ENCODE measurements at places on chromosomes 6 and 20.

DNA sequence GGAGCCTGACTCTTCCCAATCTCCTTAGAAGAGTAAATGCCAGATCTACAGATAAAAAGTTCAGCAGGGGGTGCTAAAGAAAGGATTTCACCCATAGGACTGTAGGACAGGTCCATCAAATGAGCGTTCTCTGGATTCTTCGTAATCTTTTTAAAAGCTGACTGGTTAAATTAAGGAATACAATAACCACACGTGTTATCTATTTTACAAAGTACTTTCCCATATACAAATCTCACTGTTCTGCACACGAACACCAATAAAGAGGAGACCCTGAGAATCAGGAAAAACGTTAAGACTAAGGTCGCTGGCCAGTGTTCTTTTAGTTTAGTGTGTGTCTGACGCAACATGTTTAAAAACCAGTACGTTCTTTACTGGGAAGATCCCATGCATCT, 542 bp downstream of the TUBE1 start:
- peak; percentile 56 for DNase-seq

DNA sequence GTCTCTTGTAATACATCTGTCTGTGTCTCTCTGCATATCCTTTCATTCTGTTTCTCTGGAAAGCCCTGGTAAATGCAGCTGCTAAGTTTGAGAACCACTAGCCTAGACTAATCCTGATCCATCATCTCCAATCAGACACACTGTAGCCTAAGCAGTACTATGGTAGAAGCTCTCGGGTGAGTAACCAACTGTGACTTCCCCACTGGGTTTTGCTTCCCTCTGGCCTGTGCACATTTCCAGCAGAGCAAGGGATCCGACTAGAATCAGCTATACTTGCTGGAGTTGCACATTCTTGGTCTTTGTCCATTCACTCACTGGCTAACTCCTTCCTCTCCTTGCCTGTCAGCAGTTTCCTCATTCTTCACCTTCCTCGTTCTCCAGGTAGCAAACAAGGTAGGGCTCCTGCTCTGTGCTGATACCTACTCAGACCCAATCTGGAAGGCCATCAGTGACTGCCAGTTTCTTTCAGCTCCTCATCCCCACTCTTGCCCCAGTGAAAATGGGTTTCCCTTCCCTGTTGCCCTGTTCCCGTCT, 184.2 kb downstream of the PLCB4 start:
- no peak for DNase-seq

DNA sequence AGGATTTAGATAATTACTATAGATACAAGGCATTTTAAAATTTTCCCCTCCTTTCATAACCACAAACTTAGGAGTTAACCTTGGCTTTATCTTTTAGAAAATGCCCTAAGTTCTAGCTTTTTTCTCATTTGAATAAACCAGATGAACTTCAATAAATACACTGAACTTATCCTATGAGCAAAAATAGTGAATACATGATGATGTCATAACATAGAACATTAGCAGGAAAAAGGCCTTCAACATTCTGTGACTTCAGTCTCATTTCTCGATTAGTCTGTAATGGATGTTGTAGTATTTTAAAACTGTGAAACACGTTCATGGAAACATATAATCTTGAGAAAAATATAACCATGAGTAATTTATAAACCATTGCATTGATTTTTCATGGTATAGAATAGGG, 550.7 kb downstream of the PKHD1 start:
- DNase-seq, result no peak

DNA sequence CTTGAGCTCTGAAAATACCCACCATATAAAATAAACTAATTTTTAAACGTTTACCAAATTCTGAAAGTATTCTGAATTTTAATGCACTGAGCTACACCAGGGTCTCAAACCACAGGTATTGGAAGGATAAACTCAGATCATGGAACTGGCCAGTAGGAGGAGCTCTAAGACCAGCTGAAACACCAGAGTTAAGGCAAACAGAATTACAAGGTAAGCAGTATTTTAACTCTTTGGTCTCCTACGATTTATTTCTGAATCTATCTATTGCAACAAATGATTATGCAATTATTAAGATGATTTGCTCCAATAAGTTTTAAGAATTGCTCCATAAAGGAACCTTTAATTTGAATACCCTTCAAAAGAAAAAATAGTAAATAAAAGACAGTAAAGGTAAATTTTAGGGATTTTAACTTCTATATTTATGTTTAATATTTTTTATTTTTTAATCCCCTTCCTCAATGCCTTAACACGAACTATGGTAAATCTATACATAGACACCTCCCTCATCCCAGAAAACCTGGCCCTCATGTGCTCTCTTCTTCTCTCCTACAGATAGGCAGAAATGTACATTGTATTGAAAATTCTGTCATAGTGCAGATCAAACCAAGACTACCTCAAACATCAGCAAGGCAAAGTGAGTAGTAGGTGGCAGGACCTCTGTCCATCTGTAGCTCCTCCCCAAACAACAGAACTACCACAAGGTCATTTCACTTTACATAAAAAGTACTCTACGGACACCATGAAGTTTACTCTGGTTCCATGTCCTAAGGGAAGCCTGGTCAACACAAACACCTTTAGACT, 58.4 kb downstream of the SMLR1 start:
- peak; percentile 92 for DNase-seq

DNA sequence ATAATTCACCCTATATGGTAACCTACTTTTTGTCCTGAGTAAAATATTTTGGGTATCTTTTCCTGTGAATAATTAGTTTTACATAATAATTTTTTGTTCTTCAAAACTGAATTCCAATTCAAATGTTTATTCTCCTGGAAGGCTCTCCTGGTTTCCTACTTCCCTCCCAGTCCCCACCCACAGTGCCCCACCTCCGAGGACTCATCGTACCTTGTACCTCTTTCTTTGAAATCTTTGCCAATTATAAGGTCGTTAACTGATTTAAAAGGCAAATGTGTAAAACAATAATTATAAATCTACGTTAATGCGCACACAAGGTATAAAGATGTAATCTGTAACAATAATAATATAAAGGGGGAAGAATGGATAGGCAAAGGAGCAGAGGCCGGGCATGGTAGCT, 40.5 kb upstream of the VEGFA start:
- DNase-seq, result no peak

DNA sequence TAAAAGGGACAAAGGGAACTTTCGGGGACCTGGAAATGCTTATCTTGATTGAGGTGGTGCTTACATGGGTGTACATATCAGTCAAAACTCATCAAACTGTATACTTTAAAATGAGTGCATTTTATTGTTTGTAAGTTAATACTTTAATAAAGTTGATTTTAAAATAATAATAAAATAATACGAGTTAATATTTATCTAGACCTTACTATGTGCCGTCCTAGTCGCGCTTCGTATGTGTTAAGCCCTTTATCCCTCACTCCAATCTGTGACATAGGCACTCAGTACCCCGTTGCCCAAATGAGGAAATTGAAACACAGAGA, 47.5 kb downstream of the PDYN start:
- DNase-seq, result no peak

- DNase-seq, result peak; percentile 78
Observed at GRCh38 chr6:75285283-75285639, 669 bp upstream of the TMEM30A start.

DNA sequence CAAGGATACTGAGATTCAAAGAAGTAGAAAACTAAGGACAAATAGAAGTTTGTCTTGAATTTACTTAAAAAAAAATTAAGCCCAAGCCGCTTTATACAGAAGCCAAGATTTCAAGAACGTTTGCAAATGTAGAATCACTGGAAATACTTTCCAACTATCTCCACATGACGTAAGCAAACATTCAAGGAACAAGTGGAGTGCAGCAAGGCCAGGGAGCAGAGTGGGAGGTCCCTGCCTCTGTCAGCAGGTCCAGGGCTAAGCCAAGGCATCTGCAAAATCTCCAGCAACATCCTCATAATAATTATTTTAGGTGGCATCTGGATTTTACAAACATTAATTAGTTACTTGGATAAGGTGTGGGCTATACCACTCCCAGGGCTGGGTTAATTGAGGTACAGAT, 60.1 kb upstream of the AKIRIN2 start:
- no peak for DNase-seq

DNA sequence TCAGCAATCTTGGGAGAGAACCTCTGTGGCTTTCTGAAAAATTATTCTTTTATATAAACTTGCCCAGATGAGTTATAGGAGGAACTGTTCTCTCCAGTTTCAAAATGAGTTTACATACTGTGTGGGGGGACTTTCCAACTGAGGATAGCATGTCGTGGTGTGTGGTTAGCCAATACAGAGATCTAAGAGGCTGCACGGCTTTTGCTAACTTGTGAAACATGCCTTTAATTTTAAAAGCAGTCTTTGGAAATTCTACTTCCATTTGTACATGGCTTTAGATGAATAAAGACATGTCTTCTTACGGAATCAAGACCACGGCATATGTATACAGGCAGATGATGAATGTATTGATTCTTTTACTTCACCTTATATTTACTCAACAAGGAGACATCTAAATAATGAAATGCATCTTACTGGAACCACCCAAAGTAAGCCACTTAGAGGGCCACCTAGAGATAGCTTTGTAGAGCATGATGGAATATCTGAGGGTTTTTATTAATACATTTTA, 39.8 kb downstream of the HIVEP1 start:
- peak; percentile 73 for DNase-seq

DNA sequence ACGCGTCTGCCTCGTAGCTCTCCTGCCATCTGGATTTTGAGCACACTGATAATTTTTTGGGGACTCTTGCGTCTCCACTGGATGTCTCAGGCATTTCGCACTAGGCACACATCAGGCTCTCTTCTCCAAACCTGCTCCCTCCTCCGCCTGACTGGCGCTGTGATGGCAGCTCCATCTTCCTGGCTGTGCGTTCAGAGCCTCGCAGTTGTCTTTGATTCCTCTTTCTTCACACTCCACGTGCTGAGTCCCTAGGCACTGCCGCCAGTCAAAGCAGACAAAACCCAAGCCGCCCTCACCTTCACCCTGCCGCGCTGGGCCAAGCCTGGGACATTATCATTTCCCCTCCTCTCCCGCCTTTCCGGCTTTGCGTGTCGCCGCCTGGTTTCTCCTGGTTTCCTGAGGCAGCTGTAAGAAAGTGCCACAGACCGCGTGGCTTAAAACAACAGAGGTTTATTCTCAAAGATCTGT, 778 bp downstream of the PSMG4 start:
- peak; percentile 87 for DNase-seq

DNA sequence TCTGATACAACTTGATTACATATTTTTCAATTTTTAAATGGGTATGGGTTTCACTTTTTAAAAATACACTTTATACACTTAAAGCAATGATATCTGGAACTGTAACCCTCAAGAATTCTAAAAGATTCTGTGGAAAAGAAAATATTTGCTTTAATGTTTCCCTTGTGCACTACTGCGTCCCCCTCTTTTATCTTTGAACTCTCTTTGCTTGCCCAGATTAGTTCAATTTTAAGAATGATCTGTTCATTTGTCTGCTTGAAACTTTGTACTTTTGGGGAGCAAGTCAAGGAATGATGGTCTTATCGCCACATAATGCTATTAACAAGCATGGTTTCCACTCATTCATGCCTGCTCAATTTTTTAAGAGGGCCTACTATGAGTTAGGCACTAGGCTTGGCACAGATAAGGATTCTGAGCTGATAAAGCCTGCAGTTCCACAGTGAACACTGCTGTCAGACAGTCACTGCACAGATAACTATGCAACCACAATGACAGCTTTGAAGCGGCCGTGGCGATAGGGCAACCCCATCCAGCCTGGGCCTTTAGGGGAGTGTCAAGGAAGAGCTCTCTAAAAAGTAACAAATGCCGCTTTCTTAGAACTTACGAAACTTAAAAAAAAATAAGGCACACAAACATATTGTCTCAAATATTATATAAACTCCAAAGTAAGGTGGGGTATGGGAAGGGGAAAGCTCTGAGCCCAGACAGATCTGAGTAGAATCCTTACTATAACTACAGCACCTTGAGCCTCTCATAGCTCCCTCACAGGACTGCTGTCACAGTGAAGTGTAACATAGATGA, 29.7 kb downstream of the FYN start:
- no peak for DNase-seq

DNA sequence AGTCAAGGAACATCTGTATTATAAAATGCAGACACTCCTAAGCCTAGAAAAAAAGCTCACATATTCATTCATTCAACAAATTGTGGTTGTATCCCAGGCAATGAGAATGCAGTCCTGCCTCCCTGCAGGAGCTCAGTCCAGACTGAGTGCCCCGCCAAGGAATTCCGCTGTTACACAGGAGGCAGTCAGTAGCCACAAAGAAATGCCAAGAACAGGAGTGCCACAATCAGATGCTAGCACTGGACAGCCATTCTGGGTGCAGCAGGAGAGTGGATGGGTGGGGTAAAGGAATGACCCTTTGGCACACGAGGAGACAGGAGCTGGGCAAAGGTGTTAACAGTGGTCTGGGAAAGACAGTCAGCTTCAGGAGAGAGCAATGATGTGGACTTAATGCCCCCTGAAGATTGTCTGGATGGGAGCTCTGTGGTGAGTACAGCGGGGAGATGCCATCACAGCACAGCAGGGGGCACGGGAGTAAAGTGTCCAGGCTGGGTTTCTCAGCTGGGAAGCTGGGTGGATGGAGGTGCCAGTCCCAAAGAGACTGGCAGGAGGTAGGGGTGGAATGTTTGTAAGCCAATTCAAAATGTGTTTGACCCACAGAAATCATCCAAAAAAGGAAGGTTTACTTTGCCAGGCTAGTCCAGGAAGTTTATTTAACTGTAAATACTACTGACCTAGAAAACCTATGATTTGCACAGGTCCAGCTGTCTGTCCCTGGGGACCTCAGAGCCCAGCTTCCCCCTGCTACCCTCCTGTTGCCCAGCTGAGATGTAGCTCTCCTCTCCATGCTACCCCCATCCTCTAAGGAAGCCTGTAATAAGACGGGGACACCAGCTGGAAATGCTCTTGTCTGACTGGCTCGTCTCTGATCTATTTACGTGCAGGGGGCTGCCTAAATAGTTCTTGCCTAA, 84.1 kb downstream of the SLC23A2 start:
- no peak for DNase-seq

DNA sequence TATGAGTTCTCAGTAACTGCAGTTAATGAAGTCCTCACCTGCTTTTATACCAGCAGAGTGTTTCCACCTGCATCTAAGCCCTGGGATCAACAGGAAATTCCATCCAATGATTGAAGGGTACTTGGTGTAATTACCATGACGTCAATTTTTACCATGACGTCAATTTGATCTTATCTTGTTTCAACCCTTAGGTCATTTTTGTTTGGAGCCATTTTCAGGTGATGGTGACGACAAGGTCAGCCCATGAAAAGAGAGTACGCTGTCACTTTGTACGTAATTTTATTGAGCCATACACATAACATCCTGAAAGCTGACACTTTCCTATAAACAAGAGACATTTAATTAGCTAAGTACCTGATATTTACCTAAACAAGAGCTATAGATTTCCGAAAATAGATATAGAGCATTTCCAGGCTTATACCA, at the start of gene CGA:
Gene CGA (minus strand): TSS at position 20 of the 423 bp plus-strand sequence. CDS start 6,906 bp downstream, outside the sequence.
- DNase-seq, result no peak

GRCh38 chr20:12056839-12057238, 139.1 kb downstream of the BTBD3 start:
- DNase-seq, result no peak

Data from Karpas-422 (cell line).